ENCODE measurements at places on chromosomes 16 and 17. TPM values are rescaled to one million over a fixed set of nuclear protein-coding genes. Genes with fewer than 3 reads are reported as not detected.

KRTAP4-6 gene
- total RNA-seq = not detected

RCVRN gene
- not detected for total RNA-seq

GRCh38 chr17:74864866-74865395, 5.2 kb upstream of the GRIN2C start:
- peak; percentile 79 for DNase-seq

CA7 gene
- total RNA-seq = not detected

- no peak for DNase-seq
Measured at GRCh38 chr17:60857556-60858080, 180.0 kb downstream of the BCAS3 start.

HOXB4 gene
- 6.9 TPM for total RNA-seq

PRSS53 gene
- total RNA-seq = 4.1 TPM

GP1BA gene
- 0.12 TPM for total RNA-seq

HS3ST3A1 gene
- total RNA-seq = 2.4 TPM

NPIPA3 gene
- 1.5 TPM for total RNA-seq

SHISA9 gene
- 0.11 TPM for total RNA-seq

GRCh38 chr17:43412166-43412565, 13.4 kb downstream of the ARL4D start:
- no peak for DNase-seq

NOG gene
- not detected for total RNA-seq

GRCh38 chr17:35433075-35433894, 985 bp upstream of the SLFN12 start:
- DNase-seq = peak; percentile 86

- no peak for DNase-seq
Measured at GRCh38 chr16:85612191-85612800, 826 bp upstream of the GSE1 start.

- no peak for DNase-seq
Measured at GRCh38 chr16:82855471-82855870, 228.7 kb downstream of the CDH13 start.

ELMO3 gene
- 3.6 TPM for total RNA-seq

- DNase-seq = peak; percentile 15
Measured at GRCh38 chr17:81578561-81579225, 26.5 kb upstream of the FAAP100 start.

FTO gene
- 57.4 TPM for total RNA-seq

DNA sequence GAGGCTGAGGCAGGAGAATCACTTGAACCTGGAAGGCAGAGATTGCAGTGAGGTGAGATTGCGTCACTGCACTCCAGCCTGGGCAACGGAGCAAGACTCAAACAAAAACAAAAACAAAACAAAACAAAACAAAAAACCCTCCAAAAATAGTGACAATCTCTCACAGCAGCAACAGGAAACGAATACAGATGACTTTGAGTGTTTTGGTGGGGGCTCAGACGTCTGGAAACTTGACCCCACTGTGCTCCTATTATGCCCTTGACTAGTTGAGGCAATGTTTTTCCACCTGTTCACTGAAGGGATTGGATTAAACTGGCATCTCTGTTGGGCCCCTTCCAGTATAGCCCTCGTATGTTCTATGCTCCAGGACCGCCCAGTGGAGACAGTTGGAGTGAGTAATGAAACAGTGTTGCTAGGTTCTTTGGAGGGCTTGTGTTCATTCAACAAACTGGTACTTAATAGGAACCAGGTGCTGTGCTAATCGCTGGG, 167.0 kb downstream of the UTP18 start:
- DNase-seq = no peak

DNA sequence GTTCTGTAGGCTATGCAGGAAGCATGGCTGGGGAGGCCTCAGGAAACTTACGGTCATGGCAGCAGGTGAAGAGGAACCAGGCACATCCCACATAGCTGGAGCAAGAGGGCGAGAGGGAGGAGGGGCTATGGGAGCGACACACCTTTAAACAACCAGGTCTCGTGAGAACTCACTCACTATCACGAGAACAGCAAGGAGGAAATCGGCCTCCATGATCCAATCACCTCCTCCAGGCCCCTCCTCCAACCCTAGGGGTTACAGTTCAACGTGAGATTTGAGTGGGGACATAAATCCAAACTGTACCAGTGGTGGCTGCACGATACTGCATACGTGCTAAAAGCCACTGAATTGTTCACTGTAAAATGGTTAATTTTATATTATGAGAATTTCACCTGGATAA, 26.1 kb upstream of the ENPP7 start:
- DNase-seq = no peak

HEXD gene
- total RNA-seq = 40.1 TPM

- DNase-seq = no peak
Measured at GRCh38 chr16:69845181-69845580, 83.0 kb downstream of the WWP2 start.

DNA sequence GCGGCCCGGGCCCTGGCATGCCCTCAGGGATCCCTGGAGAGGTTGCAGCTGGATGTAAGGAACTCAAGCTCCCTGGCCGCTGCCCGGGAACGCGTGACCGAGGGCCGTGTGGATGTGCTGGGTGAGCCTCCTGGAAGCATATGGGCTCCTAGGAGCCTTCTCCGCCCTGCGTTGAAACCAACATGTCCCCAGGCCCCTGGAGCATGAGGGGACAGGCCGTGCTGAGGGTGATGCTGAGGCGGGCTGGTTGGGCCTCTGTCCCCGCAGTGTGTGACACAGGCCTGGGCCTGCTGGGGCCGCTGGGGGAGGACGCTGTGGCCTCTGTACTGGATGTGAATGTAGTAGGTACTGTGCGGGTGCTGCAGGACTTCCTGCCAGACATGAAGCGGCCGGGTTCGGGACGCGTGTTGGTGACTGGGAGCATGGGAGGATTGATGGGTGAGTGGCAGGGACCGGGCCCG, 5.7 kb upstream of the HSD17B1 start:
- DNase-seq = no peak

DNA sequence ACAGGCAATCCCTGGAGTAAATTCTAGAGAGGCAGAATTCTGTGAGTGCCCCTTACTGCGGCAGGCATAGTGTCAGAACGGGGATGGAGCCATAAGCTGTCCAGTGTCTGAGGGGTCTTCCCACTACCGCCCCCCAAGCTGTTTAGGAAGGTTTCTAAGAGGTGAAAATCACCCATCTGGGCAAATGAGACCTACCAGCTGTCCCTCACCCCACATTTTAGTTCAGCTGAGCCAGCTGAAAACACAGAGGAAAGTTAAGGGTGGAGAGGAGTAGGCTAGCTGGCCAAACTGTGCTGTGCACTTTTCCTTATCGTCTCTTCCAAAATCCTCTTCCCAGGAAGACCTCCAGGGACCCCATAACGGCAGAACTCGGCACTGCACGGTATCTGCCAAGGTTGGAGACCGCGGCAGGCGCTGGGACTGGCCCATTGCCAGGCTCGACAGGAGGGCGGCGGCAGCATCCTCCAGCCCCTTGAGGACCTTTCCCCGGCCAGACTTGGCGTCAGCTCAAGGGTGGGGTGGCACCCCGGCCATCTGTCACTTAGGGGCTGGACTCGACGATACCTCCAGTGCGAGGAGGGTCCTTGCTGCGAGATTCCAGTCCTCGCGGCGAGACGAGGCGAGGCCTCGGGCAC, 955 bp downstream of the ACLY start:
- no peak for DNase-seq

GRCh38 chr17:39151150-39151942, at the start of gene PLXDC1:
TSS of gene PLXDC1 (minus strand) at chr17:39151637. CDS start at chr17:39151437, 200 bp downstream.
- DNase-seq = no peak

DNA sequence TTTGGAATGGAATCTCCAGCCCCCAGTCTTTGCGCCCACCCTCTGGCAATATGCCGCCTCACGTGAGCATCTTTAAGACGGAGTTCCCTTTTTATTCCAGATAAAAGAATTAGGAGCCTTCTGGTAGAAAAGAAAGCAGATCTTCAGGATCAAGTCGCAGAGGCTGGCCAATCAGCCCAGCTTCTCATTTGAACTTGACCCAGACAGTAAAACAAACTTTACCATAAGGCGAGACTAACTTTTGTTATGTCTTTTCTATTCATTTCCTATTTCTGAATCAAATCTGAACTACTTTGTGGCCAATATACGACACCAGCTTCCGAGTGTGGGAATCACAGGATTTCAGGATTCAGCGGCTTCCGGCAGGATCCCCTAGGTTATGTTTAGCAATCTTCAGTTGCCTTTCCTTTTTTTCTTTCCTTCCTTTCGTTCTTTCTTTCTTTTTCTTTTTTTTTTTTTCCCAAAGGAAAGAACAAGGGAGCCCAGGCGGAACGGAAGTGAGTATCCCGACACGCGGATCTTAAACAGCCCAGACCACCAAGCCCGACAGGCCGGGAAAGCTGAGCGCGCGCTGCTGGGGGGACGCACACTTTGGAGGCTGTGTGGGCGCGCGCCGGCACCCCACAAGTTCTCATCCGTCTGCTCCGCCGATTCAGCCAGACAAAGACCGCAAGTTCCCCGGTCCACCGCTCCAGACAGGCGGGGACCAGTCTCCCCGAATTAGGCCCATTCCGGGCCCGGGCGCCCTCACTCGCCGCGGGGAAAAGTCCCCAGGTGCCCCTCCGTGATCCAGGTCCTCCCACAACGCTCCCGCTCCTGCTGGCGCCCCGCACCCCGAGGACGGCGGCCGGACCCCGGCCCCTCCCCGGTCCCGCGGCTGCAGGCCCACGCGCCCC, 633 bp downstream of the TBC1D16 start:
- no peak for DNase-seq

DNA sequence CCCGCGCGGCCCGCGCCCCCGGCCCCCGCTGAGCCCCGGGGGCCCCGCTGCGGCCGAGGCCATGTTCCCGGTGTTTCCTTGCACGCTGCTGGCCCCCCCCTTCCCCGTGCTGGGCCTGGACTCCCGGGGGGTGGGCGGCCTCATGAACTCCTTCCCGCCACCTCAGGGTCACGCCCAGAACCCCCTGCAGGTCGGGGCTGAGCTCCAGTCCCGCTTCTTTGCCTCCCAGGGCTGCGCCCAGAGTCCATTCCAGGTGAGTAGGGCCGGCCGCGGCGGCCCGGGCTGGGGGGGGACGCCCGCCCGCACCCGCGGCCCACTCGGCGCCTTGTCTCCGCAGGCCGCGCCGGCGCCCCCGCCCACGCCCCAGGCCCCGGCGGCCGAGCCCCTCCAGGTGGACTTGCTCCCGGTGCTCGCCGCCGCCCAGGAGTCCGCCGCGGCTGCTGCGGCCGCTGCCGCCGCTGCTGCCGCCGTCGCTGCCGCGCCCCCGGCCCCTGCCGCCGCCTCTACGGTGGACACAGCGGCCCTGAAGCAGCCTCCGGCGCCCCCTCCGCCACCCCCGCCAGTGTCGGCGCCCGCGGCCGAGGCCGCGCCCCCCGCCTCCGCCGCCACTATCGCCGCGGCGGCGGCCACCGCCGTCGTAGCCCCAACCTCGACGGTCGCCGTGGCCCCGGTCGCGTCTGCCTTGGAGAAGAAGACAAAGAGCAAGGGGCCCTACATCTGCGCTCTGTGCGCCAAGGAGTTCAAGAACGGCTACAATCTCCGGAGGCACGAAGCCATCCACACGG, 504 bp downstream of the MAZ start:
- DNase-seq = no peak

- DNase-seq = no peak
Measured at GRCh38 chr17:74810699-74811485, 34.7 kb upstream of the NAT9 start.

- no peak for DNase-seq
Measured at GRCh38 chr16:35743101-35743692, 2283.8 kb downstream of the TP53TG3F start.

- DNase-seq = no peak
Measured at GRCh38 chr16:88420496-88420895, 32.6 kb upstream of the ZFPM1 start.

GRCh38 chr16:31127182-31127581, 8.3 kb downstream of the PRSS8 start:
- DNase-seq = no peak

DNA sequence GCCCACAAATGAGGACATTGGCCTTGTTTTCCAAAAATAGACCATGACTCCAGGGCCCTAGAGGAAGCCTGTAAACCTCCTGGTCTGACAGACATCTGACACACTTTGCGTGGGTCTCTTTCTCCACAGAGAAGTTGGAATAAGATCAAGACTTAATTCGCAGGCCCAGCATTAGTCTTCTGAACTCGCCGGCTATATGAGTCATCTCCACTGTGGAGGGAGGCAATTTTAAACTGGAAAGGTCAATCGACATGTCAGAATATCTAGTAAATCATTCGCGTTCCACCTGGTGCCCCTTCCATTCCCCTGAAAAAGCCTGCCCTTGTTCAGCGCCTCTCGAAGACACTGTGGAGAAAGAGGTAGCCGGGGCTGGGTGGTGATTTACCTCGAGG, 140.1 kb downstream of the CLEC16A start:
- no peak for DNase-seq

GRCh38 chr17:35191001-35191695, 3.0 kb downstream of the SLC35G3 start:
- DNase-seq = no peak

SLC5A11 gene
- 2.4 TPM for total RNA-seq

Measured in natural killer cell treated with Interleukin-12 subunit alpha and Interleukin-12 subunit beta and Interleukin-15 and Interleukin-18, amount 100 ng/mL, for 72 hours (primary cell).